NCI-H1105 treated with DMSO at 0.1 percent for 48 hours (cell line): ENCODE measurements at places on chromosomes 4 and X.

- DNase-seq = no peak
These were observed 13.8 kb downstream of the MAD2L1 start for GRCh38 chr4:120052856-120053255.

- no peak for DNase-seq
These were observed 136.8 kb upstream of the AFF2 start for GRCh38 chrX:148363471-148364235.

DNA sequence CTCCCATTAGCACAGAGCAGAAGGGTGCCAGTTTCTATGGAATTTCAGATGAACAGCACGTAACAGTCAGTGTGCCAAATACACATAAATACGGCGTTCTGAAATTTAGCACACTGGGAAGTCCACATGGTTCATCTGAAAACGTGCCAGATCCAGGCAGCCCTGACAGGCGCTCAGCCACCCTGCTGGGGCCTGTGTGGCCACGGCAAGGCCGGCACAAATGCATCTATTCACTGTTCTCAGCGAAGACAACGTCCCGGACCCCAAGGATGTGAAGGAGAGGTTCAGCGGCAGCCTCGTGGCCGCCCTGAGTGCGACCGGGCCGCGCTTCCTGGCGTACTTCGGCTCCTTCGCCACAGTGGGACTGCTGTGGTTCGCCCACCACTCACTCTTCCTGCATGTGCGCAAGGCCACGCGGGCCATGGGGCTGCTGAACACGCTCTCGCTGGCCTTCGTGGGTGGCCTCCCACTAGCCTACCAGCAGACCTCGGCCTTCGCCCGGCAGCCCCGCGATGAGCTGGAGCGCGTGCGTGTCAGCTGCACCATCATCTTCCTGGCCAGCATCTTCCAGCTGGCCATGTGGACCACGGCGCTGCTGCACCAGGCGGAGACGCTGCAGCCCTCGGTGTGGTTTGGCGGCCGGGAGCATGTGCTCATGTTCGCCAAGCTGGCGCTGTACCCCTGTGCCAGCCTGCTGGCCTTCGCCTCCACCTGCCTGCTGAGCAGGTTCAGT is 15.6 kb downstream of the DGKQ start:
- DNase-seq = no peak

DNA sequence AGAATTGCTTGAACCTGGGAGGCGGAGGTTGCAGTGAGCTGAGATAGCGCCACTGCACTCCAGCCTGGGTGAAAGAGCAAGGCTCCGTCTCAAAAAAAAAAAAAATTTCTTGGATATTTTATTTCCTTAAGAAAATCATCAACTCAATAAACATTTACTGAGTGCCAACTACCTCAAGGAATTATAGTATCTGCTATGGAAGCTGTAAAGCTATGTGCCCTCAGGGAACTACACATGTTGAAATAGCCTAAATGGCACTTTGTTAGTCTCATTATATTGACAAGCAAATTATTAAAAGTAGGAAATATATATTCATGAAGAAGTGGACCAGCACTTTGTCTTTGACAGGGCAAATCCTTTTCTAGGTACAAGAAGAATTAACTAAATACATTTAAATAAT is 40.8 kb downstream of the ELOVL6 start:
- no peak for DNase-seq

- DNase-seq = no peak
These were observed 543.0 kb downstream of the SPRY1 start for GRCh38 chr4:123939621-123940020.

- DNase-seq = no peak
These were observed 72.0 kb upstream of the DCLK2 start for GRCh38 chr4:150006197-150006596.

DNA sequence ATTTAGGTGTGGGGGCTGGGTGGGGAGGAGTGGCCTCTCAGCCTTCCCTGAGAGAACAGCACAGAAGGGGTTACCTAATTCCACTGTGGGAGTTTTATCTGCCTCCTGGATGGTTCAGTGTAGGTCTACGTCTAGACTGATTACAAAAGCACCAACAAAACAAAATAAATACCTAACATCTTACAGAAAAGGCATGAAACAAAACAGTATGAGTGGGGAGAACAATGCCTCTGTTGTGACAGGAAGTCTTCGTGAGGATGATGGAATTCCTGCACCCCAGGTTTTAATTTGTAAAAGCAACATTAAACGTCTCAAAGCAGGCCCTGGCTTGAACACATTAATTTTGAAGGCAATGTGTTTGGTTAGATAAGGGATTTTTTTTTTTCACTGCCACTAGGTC is 112.1 kb upstream of the GPC4 start:
- no peak for DNase-seq

- no peak for DNase-seq
These were observed 24.0 kb downstream of the TET2 start for GRCh38 chr4:105170711-105171110.

- no peak for DNase-seq
These were observed 4.2 kb upstream of the PKD2 start for GRCh38 chr4:88003261-88003660.

DNA sequence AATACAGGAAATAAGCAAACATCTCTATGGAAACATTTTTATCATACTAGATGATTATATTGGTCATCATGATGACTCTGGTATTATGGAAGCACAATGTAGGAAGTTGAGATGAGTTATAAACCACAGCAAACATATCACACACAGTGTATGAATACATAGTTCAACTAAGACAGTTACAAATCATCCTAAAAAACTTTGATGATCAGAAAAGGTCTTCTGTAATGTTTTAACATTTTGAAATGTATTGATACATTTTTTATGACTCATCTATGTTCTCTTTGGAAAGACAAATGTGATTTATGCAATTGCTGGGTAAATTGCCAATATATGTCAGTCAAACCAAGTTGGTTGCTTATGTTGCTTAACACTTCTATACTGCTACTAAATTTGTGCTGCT is 4.8 kb downstream of the CXCL3 start:
- DNase-seq = no peak

- DNase-seq = no peak
These were observed 16.0 kb downstream of the CCNQ start for GRCh38 chrX:153582896-153583295.

GRCh38 chr4:127069675-127070074 is 563.1 kb upstream of the INTU start:
- no peak for DNase-seq

GRCh38 chr4:7424553-7425111 is 10.1 kb downstream of the PSAPL1 start:
- DNase-seq = no peak

GRCh38 chrX:153953342-153953830 is 8.9 kb upstream of the RENBP start:
- peak; percentile 53 for DNase-seq
